ENCODE measurements at places on chromosomes 2 and 18.

GRCh38 chr2:44706681-44707553 lies 234.6 kb upstream of the SIX3 start:
- DNase-seq: no peak

- no peak for DNase-seq
Observed at GRCh38 chr18:77935342-77935741, 685.7 kb downstream of the GALR1 start.

GRCh38 chr2:96116879-96117533 lies 635 bp upstream of the ADRA2B start:
- peak; percentile 76 for DNase-seq

DNA sequence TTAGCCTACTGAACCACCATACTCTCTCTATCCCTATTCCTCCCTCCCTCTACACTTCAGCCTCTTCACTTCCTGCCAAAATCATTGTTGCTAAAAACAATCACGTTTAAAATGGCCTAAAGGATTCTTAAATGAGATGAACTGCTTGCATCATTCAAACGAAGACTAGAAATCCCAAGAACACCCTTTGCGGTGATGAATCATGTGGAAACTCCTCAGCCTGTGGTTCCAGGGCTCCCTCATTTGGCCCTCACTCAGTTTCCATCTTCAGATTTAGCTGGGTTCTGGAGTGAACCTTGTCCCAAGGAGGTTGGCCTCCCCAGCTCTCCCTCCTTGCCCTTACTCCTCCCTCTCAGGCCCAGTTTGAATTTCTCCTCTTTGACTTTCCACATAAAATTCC lies 125.6 kb upstream of the CDC42EP3 start:
- no peak for DNase-seq

DNA sequence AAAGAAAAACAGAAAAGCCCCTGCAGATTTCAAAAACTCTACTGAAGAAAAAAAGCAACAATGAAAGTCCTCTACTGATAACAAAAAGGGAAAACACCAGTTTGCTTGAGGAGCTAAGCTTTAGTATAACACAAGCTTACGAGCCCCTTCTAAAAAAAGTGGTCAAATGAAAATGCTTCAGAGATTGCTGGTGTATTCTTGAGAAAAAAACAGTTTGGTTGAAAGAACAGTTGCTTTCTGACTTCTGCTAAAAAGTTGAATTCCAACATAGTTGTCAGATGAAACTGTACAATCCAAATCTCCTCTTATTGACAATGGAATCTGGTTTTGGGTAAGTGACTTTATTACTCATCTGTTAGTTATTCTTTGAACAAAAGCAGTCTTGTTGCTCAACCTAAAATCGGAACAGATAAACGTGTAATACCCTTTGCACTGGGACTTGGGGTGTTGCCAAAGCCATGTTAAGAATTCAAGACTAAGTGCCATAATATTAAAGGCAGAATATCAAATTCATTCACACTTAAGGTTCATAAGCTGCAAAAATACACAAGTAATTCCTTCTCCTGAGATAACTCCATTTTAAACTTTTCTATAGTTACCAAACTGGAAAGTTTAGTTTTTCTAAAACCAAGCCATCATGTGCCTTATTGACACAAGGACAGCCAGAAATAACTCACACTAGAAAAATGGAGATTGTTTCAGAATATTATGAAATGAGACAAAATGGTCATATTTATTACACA lies 45.3 kb upstream of the SPAG16 start:
- DNase-seq: no peak

GRCh38 chr18:9700261-9700796 lies 7.8 kb upstream of the RAB31 start:
- no peak for DNase-seq

DNA sequence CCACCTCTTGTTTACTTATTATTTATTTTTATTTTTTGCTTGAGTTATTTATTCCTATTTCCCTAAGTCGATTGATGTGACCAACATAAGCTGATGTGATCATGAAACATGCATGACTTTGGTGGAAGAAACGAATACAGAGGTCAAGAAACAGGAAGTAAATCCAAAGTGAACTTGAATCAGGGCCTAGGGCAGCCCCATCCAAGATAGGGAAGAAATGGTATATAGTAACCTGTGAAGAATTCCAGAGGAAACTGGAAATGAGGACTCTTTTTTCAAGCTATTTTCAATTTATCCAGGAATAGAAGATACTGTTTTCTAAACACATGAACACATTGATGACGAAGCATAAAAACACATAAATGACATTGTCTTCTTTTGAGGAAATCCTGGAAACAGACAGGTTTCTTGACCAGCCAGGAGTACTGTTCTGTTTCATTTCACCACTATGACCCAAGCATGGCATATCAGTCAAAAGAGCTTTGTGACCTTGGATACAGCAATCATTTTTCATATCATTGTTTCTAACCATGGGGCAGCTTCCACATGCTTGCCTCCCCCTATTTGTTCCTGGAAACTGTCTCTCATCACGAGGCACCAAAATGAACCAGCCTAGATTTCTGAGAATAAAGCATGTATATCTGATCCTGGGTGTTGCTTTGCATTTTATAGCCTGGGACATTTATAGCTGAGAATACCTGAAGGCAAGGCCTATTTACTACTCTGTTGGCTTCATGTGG lies 9.1 kb upstream of the LCLAT1 start:
- DNase-seq: no peak

GRCh38 chr18:47180765-47181164 lies 4.6 kb upstream of the IER3IP1 start:
- DNase-seq: no peak

DNA sequence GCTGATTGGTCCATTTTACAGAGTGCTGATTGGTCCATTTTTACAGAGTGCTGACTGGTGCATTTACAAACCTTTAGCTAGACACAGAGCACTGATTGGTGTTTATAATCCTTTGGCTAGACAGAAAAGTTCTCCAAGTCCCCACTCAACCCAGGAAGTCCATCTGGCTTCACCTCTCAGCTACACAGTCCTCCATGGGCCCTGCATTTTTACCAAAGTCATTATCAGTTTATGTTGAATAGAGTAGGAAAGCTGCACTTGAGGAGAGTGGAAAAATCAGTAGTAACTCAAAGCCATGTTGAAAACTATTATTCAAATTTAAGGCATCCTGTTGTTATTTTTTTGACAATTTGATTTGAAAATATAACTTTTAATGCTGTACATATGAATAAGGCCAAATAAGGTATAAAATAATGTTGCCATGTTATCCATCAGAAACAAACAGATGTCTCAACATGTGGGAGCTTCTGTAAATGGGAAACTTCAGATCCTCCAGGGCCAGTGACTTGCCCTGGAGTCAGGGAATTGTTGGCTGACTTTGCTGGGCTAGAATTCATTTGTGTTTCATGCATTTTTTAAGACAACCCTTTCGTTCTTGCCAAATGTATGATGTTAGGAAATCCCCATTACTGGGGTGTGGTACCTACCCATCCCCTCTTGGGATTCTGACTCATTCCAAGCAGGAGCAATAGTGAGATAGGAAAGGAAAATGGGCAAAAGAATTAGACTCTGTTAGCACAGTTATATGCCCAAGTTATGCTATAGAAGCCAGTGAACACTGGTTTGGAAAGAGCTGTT lies 37.8 kb upstream of the CCDC195 start:
- no peak for DNase-seq

GRCh38 chr2:119544939-119545475 lies 758 bp downstream of the CFAP221 start:
- DNase-seq: no peak

DNA sequence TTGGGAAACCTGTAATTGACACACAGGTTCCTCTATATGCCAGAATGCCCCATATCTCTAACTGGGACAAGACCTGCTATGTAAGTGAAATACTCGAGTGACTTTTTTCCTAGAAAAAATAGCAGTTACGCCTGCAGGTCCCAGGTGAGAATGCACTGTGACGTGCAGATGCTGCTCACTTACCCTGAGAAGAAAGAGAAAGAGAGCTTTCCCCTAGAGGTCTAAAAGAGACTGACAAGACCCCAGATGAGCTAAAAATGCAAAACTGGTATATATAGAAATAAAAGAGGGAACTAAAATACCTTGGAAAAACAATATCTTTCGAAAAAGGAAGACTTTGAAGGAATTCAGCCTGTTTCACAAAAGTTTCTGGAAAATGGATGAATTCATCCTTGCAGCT lies 383.0 kb upstream of the DCC start:
- no peak for DNase-seq

DNA sequence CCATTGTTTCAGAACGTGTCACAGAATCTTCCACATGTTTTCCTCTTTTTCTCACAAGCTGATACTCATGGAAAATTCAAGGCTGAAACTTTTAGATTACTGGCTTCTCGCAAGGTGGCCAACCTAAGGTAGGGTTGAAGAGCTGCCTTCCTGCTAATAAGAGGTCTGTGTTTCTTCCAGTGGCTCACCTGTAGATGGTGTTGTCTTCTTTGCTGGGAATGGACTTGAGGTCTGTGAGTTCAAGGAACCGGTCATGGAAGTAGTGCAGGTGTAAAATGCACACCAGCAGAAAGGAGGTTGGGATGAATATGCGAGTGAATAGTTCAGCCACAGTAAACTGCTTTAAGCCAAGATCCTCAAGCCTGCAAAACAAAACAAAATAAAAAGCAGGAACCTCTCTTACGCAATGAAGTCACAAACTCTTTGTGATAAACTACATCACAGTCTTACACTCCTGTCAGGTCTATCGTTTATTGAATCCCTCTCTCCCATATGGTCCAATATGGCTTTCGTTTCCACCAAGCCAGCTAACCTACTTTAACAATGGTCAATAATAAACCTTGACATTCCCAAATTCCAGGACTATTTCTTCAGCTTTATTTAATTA lies 258.9 kb downstream of the NAPG start:
- DNase-seq: no peak

DNA sequence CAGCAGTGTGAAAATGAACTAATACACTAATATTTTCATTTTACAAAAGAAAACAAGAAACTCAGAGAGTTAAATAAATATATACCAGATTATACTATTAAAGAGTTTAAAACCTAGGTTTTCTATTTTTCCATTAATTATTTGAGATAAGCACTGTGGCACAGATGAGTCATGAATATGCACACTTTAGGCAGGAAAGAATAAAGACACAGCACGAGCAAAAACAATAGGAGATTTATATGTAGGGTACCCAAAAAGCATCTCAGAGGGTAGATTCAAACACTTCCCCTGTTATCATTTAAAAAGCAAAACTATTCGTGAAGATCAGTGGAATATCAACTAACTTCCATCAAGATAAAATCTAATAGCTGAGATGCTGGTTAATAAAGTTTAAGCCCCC lies 430.6 kb downstream of the ERBB4 start:
- DNase-seq: no peak

DNA sequence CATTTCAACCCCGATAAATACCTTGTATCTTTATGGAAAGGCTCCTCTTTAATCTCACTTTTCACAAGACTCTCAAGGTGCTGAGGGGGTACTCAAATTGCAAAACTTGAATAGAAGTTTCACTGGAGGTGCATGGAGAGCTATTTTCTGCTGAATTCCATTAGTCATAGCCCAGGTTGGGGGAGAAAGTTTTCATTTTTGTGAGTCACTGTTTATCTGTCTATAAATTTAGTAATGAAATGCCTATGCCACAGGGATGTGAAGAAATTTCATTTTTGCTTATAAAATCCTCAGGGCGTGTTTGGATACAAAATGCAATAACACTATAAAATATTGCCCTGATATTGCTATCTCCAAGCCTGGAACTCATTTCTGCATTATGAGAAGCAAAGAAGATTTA lies 346.3 kb downstream of the LRATD1 start:
- no peak for DNase-seq

- DNase-seq: no peak
Observed at GRCh38 chr2:79529636-79530035, 16.8 kb downstream of the CTNNA2 start.

GRCh38 chr18:70982292-70982691 lies 693.4 kb downstream of the SOCS6 start:
- DNase-seq: no peak

DNA sequence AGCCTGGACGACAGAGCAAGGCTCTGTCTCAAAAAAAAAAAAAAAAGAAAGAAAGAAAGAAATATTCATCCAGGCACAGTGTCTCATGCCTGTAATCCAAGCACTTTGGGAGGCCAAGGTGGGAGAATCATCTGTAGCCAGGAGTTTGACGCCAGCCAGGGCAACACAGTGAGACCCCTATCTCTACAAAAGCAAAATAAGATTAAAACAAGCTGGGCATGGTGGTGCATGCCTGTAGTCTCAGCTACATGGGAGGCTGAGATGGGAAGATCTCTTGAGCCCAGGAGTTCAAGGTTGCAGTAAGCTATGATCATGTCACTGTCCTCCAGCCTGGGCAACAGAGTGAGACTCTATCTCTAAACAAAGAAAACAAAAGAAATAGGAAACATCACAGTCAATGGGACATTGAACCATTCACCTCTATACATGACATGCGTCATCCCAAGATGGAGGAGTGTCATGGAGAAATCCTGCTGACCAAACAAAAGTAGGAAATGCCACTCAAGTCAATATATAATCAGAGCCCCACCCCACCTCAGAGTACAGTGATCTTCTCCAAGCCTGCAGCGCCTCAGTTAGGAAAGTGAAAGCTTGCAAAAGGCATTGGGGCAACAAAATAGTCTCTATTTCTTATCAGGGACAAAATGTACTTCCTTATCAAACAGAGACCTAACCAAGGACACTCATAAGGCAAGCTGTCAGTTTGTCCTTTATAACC lies 9.8 kb downstream of the FEV start:
- no peak for DNase-seq

GRCh38 chr2:192000196-192000980 lies 153.5 kb upstream of the CAVIN2 start:
- no peak for DNase-seq

DNA sequence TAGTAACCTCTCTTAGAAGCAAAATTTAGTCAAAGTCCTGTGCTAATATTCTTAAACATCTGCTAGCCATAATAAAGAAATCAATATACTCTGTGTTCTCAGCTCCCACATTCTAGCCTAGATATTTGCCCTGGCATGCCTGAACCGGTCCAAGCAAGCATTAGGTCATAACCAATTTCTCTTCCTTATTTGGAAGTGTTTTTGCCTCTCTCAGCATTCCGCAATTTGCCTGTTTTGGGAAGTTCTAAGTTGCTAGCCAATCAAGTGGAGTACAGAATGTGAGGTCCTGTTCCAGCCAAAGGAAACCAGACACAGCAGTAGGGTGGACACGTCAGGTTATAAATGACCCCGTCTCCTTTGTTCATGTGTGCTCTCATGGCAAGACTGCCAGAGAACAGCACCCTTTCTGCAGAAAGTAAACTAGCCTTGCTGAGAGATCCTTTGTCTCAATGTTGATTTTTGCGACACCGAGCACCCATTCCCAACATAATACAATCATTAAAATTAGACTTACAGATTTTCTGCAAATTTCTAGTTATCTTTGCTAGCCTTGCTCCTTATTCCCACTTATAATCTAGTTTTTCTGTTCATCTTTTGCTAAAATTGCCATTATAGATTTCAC lies 13.0 kb upstream of the SULT1C4 start:
- no peak for DNase-seq

DNA sequence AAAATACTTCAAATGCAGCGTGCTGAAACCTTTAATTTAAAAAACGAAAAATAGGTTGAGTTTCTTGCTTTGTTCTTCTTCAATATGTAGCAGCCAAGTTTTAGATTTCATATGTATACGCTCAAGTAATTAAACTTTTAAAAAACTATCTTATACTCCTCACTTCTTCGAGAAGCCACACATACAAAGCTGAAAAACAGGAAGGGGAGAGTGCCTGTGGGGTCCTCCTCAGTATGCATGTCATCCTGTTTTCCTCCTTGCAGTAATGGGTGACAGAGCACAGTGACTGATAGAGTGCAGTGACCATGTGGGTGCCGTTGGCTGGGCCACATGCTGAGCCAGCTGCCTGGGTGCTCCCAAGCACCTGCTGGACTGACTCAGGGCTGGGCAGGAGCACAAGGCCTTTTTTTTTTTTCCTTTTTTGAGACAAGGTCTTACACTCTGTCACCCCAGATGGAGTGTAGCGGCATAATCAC lies 33.3 kb downstream of the UXS1 start:
- DNase-seq: peak; percentile 31
